Activated CD8-positive, alpha-beta memory T cell treated with anti-CD3 and anti-CD28 coated beads for 36 hours (primary cell): ENCODE measurements at places on chromosomes 12 and 14. TPM values are rescaled to one million over a fixed set of nuclear protein-coding genes. Genes with fewer than 3 reads are reported as not detected.

MON2 gene
- 24.1 TPM for total RNA-seq

MYF6 gene
- not detected for total RNA-seq

OTX2 gene
- total RNA-seq: not detected

LTB4R2 gene
- total RNA-seq: 9.3 TPM

TMEM179 gene
- total RNA-seq: not detected

AICDA gene
- total RNA-seq: not detected

LYZ gene
- not detected for total RNA-seq

TARBP2 gene
- total RNA-seq: 51.5 TPM

MGAT2 gene
- 49.3 TPM for total RNA-seq

RPS6KL1 gene
- 5.0 TPM for total RNA-seq

COL2A1 gene
- not detected for total RNA-seq

FSCB gene
- total RNA-seq: not detected

CLEC4C gene
- total RNA-seq: not detected

CNTN1 gene
- total RNA-seq: not detected

PTPRB gene
- not detected for total RNA-seq

GRIN2B gene
- not detected for total RNA-seq

ALDH1L2 gene
- 2.2 TPM for total RNA-seq

C3AR1 gene
- 1.1 TPM for total RNA-seq

RNASE3 gene
- total RNA-seq: not detected

SRRM4 gene
- not detected for total RNA-seq

PAH gene
- not detected for total RNA-seq

DEPDC4 gene
- total RNA-seq: 1.2 TPM

CLEC9A gene
- not detected for total RNA-seq

LMNTD1 gene
- not detected for total RNA-seq

CLEC2A gene
- not detected for total RNA-seq

ASB2 gene
- 75.9 TPM for total RNA-seq
